ENCODE measurements at places on chromosomes 12 and 14. TPM values are rescaled to one million over a fixed set of nuclear protein-coding genes. Genes with fewer than 3 reads are reported as not detected.

The SMIM41 gene
- 0.46 TPM for total RNA-seq

The COL2A1 gene
- 0.09 TPM for total RNA-seq

The NTF3 gene
- total RNA-seq, result 0.46 TPM

The AGAP2 gene
- total RNA-seq, result 2.6 TPM

The ANKS1B gene
- 10.6 TPM for total RNA-seq

The TAS2R20 gene
- total RNA-seq, result 0.89 TPM

The TPH2 gene
- not detected for total RNA-seq

The OAS1 gene
- total RNA-seq, result 27.9 TPM

The HVCN1 gene
- total RNA-seq, result 7.1 TPM

The CCDC177 gene
- not detected for total RNA-seq

The TTLL5 gene
- total RNA-seq, result 30.1 TPM

The DNAI7 gene
- 1.4 TPM for total RNA-seq

The CD163L1 gene
- 3.9 TPM for total RNA-seq

The SIX1 gene
- not detected for total RNA-seq
